ENCODE measurements at places on chromosomes 11 and 22. TPM values are rescaled to one million over a fixed set of nuclear protein-coding genes. Genes with fewer than 3 reads are reported as not detected.

- no peak for DNase-seq
These were observed 16.8 kb downstream of the MYBPC3 start for GRCh38 chr11:47335733-47336132.

GRCh38 chr11:107853070-107853469 lies 5.5 kb downstream of the SLC35F2 start:
- no peak for DNase-seq

DNA sequence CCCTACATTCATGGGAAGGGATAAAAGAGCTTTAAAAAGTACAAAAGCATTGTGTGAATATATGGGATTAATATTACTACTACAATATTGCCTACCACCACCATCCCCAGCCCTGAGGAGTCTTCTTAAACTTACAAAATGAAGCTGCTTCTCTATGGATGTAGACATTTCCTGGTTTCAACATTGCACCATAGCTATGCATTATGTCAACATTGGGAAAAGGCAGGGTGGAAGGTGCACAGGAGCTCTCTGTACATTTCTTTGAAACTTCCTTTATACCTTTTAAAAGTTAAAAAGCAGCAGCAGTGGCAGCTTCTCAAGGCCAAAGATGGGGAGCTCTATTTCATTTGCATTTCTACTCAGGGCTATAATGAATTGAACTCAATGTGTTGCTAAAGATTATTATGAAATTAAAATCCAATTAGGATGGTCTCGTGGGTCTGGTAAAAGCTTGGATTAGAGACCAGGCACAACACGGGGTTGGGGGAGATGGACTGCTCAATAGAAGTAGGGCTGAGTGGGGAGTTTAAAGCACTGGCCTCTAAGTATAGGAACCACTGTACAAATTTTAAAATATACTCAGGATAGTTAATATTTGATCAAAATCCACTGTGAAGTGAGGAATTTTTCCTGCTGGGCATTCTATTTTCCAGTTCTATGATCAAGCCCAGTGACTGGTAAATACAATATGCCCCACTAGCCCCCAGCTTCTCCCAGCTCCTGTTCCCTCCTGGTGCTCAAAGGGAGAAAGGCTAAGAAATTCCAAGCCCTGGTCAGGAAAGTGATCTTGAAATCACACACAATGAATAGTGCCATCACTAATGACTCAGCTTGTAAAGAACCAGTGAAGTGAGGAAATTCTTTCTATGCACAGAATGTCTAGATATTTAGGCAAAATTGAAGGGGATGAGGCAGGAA lies 362.7 kb upstream of the CCDC90B start:
- no peak for DNase-seq

GRCh38 chr22:49554296-49554625 lies 273.4 kb downstream of the BRD1 start:
- DNase-seq = no peak

DNA sequence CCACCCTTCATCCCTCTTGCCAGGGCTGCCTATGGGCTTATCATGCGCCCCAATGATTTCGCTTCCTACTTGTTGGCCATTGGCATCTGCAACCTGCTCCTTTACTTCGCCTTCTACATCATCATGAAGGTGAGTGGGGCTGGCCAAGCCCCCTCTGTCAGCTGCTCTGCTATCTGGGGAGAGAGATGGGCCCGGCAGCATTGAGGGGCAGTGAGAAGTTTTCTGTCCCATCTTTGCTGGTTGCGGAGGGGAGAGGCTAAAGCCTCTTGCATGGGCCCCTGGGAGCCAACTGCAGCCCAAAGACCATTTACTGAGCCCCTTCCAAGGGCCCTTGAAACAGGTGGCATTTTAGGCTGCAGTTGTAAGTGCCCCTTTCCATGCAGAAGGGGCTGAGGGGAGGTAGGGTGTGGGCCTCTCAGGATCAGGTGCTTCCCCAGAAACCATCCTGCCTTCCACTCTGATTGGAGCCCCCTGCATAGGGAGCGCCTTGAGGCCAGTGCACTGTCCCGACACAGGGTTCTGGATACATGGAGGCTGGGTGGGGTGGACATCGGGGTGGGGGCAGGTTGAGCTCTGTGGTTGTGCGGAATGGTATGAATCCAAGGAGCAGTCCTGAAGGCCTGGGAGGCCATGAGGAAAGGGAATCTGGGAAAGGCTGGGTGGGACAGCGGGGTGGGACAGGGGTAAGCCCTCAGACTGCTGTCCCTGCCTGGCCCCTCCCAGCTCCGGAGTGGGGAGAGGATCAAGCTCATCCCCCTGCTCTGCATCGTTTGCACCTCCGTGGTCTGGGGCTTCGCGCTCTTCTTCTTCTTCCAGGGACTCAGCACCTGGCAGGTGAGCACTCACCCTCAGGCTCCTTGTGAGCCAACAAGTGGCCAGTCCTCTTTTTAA lies 5.8 kb upstream of the TAGLN start:
- DNase-seq = no peak

GRCh38 chr11:92269021-92269420 lies 44.4 kb downstream of the FAT3 start:
- no peak for DNase-seq

DNA sequence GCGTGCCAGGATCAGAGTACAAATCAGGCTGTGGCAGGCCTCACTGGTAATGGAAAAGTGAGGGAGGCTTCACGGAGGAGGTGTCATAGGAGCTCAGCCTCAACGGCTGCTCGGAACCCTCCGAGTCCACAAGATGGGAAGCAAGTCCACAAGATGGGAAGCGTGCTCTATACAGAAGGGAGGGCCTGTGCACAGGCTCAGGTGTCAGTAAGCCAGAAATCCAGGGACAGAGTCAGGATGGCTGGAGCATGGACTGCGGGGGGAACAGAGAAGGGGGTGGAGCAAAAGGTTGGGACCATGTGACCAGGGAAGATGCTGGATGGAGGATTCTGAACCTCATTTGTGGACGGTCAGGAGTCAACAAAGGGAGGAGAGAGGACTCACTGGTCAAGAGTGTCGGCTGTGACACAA lies 3.4 kb upstream of the DPP3 start:
- DNase-seq = no peak

The OR51B5 gene
- total RNA-seq = not detected
